Stomach (tissue), 19 donors: ENCODE measurements at places on chromosomes 5 and 9. TPM values are rescaled to one million over a fixed set of nuclear protein-coding genes. Genes with fewer than 3 reads are reported as not detected.

DNA sequence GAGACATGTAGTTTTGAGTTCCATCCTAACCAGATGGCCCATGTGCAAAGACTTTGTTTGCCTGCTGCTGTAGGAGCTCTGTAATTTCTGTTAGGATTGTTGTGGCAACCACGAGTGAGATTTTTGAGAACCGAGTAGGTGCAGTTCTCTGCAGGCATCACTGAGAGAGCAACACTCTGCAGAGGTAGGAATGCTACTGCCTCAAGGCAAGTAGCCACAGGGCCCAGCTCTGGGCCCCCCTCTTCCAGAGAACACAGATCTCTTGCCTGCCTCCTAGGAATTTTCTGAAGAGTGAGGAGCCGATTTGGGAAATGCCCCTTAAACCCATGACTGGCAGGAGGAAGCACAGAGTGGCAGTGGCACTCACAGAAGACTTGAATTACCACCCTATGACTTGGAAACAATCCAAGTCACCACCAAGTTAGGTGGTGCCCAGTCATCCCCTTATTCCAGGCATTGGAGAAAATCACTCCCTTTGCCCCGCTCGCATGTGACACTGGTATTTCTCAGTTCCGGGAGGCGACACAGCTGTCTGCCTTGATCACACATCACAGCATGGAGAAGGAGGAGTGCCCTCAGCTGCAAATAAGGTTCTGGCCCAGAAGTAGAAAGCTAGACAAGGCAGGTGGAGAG lies 52.5 kb upstream of the SLC2A8 start:
- H3K27ac ChIP-seq, result no peak overlapping the region
- peaks cover 9% of the 10 kb centered on the region for H3K4me1 ChIP-seq
- no peak overlapping the region for H3K4me3 ChIP-seq
- peaks cover 33% of the 10 kb centered on the region for H3K36me3 ChIP-seq
- DNase-seq, result no peak

- H3K4me1 ChIP-seq, result no peaks in the 10 kb centered on the region
- H3K4me3 ChIP-seq, result no peak overlapping the region
- DNase-seq, result no peak
- H3K27me3 ChIP-seq, result no peaks in the 10 kb centered on the region
- H3K27ac ChIP-seq, result no peak overlapping the region
- H3K36me3 ChIP-seq, result no peaks in the 10 kb centered on the region
Measured at GRCh38 chr5:155066886-155067595, 53.5 kb downstream of the KIF4B start.

- no peaks in the 10 kb centered on the region for H3K36me3 ChIP-seq
- no peak overlapping the region for H3K4me3 ChIP-seq
- H3K4me1 ChIP-seq, result no peaks in the 10 kb centered on the region
- H3K27me3 ChIP-seq, result no peaks in the 10 kb centered on the region
Measured at GRCh38 chr5:6837519-6838110, 124.4 kb downstream of the TENT4A start.

DNA sequence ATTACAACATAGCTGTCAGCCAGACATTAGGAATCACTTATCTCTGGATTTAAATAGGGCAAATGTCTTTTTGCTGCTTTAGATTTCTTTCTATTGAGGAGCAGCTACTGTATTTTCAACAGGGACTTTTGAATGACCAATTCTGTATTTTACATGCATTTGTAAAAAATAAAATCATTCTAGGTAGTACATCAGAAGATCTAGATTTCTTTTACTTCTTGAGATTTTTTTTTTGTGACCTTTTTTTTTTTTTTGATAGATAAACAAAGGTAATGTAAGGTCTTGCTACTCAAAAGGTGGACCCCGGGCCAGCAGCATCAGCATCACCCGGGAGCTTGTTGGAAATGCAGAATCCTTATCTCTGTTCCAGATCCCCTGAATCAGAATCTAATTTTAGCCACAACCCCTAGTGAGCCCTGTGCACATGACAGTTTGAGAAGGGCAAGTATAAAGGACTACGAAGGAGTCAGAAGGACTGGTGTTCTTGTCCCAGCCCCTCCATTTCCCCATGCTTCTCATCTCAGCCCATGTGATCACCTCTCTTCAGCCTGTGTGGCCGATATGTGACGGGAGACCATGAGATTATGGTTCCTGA lies 37.7 kb upstream of the CKMT2 start:
- no peak overlapping the region for H3K4me3 ChIP-seq
- H3K36me3 ChIP-seq, result no peaks in the 10 kb centered on the region
- no peak for DNase-seq
- H3K27me3 ChIP-seq, result peaks cover 10% of the 10 kb centered on the region
- H3K27ac ChIP-seq, result no peak overlapping the region

- DNase-seq, result no peak
- H3K27me3 ChIP-seq, result no peaks in the 10 kb centered on the region
- no peak overlapping the region for H3K4me3 ChIP-seq
- H3K36me3 ChIP-seq, result no peaks in the 10 kb centered on the region
- H3K27ac ChIP-seq, result no peak overlapping the region
- no peaks in the 10 kb centered on the region for H3K4me1 ChIP-seq
Measured at GRCh38 chr5:66701244-66701643, 105.1 kb downstream of the MAST4 start.

GRCh38 chr9:12934545-12935272 lies 159.9 kb downstream of the LURAP1L start:
- H3K4me3 ChIP-seq, result no peak overlapping the region
- H3K4me1 ChIP-seq, result no peaks in the 10 kb centered on the region
- DNase-seq, result no peak
- no peaks in the 10 kb centered on the region for H3K27me3 ChIP-seq

- peaks cover 47% of the 10 kb centered on the region for H3K4me1 ChIP-seq
- no peaks in the 10 kb centered on the region for H3K27me3 ChIP-seq
- H3K36me3 ChIP-seq, result no peaks in the 10 kb centered on the region
- no peak for DNase-seq
Measured at GRCh38 chr5:78983601-78984438, 1.3 kb downstream of the ARSB start.

Gene PRDM9
- not detected for polyA plus RNA-seq

DNA sequence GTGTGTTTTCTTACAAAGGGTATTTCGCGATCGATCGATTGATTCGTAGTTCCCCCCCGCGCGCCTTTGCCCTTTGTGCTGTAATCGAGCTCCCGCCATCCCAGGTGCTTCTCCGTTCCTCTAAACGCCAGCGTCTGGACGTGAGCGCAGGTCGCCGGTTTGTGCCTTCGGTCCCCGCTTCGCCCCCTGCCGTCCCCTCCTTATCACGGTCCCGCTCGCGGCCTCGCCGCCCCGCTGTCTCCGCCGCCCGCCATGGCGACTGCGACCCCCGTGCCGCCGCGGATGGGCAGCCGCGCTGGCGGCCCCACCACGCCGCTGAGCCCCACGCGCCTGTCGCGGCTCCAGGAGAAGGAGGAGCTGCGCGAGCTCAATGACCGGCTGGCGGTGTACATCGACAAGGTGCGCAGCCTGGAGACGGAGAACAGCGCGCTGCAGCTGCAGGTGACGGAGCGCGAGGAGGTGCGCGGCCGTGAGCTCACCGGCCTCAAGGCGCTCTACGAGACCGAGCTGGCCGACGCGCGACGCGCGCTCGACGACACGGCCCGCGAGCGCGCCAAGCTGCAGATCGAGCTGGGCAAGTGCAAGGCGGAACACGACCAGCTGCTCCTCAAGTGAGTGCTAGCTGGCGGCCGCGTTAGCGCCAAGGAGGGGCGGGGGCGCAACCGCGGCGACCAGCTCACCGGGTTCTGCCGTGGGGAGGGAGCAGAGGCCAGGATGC lies 480 bp downstream of the LMNB1 start:
- no peaks in the 10 kb centered on the region for H3K36me3 ChIP-seq
- no peaks in the 10 kb centered on the region for H3K27me3 ChIP-seq
- H3K27ac ChIP-seq, result peak overlapping the region; percentile 97

DNA sequence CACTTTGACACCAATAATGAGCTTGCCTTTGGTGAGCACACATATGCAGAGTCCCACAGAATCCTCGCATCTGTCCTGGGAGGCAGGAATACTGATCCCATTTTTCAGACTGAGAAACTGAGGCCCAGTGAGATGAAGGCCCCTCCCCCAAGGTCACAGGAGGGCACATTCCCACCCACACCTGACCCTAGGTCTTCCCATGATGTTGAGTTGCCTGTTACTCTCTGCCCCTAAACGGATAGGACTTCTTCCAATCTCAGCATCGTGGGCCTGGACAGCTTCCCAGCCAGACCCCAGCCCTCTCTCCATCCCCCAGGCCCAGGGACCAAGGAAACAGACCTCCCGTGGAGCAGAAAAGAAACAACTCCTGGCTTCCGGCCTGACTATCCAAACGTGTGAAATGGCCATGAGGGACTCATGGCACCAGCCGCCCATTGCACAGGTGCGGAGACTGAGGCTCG lies 877 bp downstream of the SH3GLB2 start:
- H3K27me3 ChIP-seq, result no peaks in the 10 kb centered on the region
- peak overlapping the region; percentile 87 for H3K27ac ChIP-seq
- peak overlapping the region; percentile 87 for H3K4me3 ChIP-seq
- H3K4me1 ChIP-seq, result peaks cover 52% of the 10 kb centered on the region
- no peak for DNase-seq

GRCh38 chr5:5039918-5040317 lies 100.2 kb upstream of the ADAMTS16 start:
- H3K4me3 ChIP-seq, result no peak overlapping the region
- DNase-seq, result no peak
- no peaks in the 10 kb centered on the region for H3K27me3 ChIP-seq
